ENCODE measurements at places on chromosomes 1 and 21.

GRCh38 chr21:34797921-34798535 is 129.2 kb downstream of the CLIC6 start:
- DNase-seq, result no peak

- no peak for DNase-seq
Measured at GRCh38 chr1:184033711-184034167, 3.8 kb downstream of the COLGALT2 start.

DNA sequence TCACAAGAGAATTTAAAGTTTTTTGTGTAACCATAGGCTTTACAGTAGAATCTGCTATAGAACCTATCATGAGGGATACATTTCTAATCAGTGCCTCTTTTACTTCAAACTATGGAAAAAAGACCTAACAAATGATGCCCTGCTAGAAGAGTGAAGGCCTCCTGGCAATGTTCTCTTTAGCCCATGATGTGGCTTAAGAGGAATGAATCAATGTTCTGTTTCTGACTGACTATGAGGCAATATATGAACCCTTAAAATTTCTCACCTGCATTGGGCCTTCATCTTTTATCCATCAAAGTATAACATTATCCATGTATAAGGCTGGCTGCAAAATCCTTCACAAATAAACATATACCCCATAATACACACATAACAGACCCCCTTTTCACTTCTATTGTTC is 65.7 kb upstream of the IL12RB2 start:
- no peak for DNase-seq

GRCh38 chr1:26994787-26995517 is 1.5 kb downstream of the TRNP1 start:
- no peak for DNase-seq

GRCh38 chr1:23527366-23527765 is 3.7 kb downstream of the E2F2 start:
- DNase-seq, result no peak

DNA sequence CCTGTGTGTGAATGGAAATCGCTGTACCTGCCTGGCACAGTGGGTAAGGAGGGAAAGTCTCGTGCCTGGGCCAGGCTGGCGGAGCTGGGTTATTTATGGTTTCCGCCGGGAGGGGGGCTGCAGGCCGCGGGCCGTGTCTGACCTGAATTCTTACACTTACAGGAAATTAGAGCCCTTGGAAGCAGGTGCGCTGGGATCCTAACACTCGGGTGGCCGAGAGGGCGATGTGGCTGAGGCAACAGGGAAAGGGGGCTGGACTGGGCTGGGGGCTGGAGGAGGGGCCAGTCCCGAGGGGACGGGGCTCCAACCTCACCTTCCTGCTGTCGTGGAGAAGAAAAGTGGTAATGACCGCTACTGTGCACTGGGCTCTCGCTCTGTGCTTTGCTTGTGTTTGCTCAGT is 109.4 kb upstream of the WNT4 start:
- no peak for DNase-seq

DNA sequence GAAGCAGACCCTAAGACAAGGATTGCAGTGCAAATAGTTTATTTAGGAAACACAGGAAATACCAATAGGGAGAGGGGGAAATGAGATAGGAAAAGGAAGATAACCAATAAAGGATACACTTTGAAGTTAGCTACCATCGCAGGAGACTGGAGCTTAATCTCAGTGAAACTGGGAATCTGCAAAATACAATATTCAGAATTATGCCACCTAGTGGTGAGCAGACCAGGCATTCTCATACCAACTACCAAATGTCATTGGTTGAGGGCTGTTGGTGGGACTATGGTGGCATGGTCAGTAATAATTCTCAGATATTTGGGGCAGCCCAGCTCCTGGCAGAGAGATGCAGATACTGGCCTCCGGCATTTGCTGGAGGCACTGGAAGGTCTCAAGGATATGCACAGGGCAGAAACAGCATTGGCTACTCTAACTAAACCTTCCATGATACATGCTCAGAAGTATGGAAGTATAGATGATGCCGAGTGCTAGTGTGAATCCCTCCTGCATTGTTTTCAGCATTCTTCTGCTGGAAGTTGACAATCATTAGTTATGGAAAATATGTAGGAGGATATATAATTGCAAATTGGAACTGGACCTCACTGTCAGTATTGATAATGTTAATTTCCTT is 11.8 kb upstream of the ZFP69B start:
- no peak for DNase-seq

- no peak for DNase-seq
Measured at GRCh38 chr1:165851034-165851658, 23.7 kb downstream of the UCK2 start.

- DNase-seq, result no peak
Measured at GRCh38 chr1:172906778-172907592, 143.8 kb downstream of the TNFSF18 start.

DNA sequence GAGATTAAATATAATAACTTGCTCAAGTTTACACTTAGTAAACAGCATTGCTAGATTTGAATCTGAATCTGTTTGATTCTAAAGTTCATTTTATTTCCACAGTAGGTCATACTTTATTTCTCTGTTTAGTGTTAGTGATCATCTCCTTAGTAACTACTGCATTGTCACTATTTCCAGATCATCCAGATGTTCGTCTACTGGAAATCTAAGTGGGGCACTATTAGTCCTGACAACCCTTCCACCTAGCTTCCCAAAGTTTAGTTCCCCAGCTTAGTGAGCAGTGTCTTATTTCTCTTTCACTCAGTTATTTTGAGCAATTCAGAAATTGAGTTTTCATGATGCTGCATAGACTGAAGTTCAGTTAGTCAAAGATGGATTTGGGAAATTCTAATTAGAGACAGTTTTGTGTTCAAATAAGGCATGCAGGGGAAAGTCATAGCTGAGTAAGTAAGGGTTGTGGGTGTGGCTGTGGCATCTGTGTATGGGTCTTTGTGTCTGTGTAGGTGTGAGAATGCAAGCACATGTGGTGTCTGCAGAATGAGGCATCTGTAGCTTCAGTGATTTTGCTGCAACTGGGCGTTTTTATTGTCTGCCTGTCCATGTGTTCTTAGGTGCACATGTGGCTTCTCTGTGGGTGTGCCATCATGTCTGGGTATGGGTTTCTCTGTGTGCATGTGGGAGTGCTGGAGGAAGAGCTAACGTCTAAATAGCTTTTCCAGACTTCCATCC is 107.3 kb downstream of the NTMT2 start:
- DNase-seq, result no peak

GRCh38 chr1:171550050-171550449 is 64.7 kb downstream of the PRRC2C start:
- DNase-seq, result no peak

GRCh38 chr1:153577624-153578051 is 12.0 kb upstream of the S100A2 start:
- no peak for DNase-seq

DNA sequence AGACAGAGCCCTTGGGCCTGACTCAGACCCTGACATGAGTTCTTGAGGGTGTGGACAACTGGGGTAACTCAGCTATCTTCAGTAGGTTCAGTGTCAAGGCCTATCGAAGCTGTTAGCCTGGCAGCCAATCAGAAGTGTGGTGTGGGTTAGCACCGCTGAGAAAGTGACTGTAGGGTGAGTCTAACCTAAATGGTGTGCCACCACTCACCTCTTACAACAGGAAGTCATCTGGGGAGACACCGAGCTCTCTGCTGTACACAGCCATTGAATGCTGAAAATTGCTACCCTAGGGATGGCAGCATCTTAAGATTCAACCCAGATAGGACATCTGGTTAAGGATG is 44.6 kb downstream of the RASSF5 start:
- no peak for DNase-seq

DNA sequence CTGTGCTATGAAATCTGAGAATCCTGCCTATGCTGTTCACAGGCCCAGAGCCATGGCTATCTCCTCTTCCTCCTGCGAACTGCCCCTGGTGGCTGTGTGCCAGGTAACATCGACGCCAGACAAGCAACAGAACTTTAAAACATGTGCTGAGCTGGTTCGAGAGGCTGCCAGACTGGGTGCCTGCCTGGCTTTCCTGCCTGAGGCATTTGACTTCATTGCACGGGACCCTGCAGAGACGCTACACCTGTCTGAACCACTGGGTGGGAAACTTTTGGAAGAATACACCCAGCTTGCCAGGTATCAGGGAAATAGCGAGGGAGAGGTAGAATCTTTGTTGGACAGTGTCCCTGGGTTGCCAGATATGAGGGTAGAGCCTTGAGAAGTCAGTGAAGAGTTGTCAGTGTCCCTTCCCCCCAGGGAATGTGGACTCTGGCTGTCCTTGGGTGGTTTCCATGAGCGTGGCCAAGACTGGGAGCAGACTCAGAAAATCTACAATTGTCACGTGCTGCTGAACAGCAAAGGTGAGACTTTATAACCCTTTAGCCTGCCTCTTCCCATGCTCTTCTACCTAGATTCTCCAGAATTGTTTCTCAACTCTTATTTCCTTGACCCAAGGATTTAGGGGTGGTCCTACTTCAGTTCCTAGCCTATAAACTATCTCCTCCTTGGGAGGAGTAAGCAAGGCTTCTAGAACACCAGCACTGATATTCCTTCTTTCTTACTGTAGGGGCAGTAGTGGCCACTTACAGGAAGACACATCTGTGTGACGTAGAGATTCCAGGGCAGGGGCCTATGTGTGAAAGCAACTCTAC is 1.4 kb downstream of the NIT1 start:
- DNase-seq, result no peak

DNA sequence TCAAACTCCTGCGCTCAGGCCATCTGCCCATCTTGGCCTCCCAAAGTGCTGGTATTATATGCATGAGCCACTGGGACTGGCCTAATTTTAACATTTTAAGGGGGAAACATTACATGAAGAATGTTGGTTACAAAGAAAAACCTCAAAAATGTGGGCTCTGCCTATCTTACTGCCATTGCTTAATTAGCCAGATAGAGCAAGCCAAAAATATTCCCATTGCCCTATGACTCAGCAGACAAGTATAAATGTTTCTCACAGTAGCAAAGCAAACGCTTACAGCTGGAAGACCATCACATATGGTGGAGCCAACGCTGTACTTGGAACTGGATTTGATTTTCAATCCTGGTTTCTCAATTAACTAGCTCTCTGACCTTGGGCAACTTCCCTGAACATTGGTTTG is 502.0 kb downstream of the SMYD3 start:
- DNase-seq, result no peak

GRCh38 chr1:221343136-221343535 is 398.8 kb downstream of the DUSP10 start:
- no peak for DNase-seq

GRCh38 chr1:116365353-116365780 is 7.7 kb upstream of the ATP1A1 start:
- no peak for DNase-seq

GRCh38 chr1:248851390-248851789 is 7.5 kb downstream of the ZNF692 start:
- DNase-seq, result no peak

DNA sequence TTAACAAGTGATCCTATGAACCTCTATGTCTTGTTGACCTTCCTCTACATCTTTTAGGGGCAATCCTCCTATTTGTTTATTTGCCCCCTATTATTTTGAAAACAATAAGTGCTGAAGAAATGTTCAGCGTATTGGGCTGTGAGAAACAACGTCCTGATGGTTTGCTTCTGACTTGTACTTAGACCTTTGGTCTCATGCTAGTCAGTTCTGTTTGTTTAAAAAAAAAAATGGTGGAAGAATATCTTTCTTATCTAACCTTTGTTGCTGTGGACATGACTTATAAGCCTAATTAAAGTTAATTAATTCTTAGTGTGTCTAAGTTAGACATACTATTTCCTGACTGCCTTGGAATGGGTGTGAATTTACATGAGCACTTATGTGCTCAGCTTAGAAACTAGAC is 20.7 kb downstream of the ATP1A1 start:
- DNase-seq, result no peak

- no peak for DNase-seq
Measured at GRCh38 chr1:61404597-61405376, 320.2 kb downstream of the TM2D1 start.

DNA sequence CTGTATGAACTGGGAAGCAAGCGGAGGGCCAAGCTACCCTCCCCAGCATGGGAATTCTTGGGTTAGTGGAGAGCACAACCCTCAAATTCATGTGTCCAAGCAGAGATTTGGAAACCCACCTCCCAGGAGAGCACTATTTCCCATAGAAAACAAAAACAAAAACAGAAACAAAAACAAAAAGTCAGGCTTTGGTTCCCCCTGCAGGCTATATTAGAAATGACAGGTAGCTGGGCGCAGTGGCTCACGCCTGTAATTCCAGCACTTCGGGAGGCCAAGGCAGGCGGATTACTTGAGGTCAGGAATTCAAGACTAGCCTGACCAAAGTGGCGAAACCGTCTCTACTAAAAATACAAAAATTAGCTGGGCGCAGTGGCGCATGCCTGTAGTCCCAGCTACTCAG is 10.8 kb downstream of the MINDY1 start:
- peak; percentile 89 for DNase-seq

DNA sequence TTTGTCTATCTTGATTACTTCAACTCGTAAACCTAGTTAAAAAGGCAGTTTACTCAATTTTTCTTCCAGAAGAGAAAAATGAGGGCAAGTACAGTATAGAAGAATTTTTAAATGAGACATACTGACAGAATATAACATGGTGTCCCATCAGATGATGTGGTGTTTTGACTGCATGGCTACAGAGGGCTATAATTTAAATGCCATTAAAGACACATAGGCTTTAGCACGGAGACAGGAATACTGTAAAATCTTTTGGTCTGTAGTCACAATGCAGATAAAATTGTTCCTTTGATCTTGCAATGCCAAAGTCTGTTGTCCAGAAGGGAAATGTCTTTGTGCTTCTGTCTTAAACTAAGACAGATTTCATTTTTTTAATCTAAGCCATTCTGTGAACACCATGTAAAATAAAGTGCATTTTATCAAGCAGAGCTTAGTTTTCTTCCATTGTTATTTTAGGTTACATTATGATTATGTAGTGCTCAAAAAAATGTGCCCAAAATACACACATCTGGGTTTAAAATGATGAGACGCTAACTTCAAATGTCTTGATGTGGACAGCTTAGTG is 249.6 kb downstream of the PTPRC start:
- no peak for DNase-seq

DNA sequence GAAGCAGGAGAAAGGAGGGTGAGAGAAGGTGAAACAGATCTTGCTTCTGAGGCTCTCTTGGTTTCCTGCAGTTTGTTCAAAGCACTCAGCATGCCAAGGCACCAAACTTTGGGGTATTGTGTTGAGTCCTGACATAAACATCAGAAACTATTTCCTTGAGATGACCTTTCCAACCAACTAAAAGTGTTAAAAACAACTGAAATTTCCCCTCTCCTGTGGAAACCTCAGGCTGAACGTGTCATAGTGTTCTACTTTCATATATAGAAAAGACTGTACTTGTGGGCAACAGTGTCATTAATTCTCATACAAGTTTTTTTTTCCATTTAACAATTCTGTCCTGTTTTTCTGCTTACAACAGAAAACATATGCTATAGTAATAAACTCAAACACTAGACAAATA is 6.3 kb upstream of the LYST start:
- no peak for DNase-seq

GRCh38 chr1:40844079-40844478 is 18.1 kb downstream of the CITED4 start:
- DNase-seq, result no peak

DNA sequence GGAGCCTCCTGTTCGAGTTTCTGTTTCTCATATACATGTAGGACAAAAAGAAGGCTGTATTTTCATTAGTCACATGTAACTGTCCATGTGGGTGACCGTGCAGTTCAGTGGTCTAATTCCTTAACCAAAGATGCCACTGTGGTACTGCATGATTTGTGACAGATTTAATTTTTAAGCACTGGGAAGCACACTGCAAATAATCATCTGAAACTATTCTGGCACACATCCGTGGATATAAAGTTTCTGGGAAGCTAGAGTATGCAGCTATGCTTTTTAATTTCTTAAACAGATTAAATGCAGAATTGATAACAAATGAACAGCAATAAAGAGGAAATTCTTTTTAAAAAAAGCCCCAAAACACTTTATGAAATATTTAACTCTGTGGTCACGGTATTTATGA is 254.8 kb downstream of the LMO4 start:
- no peak for DNase-seq
